Ammon's horn (tissue), 1 donor: ENCODE measurements at places on chromosomes 6 and 20.

GRCh38 chr6:108441141-108441540, 119.6 kb upstream of the FOXO3 start:
- DNase-seq, result no peak

DNA sequence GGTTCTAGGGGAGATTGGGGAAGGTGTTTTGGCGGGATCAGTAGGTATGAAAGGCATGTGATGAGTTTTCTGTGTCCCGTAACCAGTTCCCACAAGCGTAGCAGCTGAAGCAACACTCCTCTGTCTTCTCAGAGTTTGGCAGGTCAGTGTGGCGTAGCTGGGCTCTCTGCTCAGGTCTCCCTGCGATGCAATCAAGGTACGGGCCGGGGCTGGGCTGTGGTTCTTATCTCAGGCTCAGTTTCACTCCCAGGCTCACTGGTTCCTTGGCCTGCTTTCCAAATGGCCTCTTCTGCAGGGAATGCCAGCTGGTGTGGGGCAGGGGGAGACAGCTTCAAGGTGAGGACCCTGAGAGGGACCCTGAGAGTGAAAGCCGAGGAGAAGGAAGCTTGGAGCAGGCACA, 280.7 kb downstream of the CDH4 start:
- DNase-seq, result no peak

DNA sequence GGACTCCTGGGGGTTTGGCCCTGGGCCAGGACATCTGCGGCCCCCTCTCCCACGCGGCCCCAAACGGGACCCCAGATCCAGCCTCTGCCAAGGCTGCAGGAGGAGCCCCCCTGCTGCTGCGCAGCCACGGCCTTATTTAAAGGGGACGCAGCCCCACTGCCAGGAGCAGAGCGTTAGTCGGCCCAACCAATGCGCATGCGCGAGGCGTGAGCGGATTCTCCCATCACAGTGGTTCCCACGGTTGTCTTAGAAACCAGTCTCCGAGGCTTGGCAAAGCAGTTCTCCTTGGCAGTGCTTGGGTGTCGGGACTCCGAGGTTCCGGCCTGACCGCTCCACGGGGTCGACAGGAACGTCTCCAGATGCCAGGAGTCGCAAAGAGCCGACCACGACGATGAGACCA, 288.3 kb upstream of the ZNF337 start:
- peak; percentile 32 for DNase-seq

- peak; percentile 82 for DNase-seq
These were observed 100.8 kb downstream of the MOXD1 start for GRCh38 chr6:132300323-132300949.

GRCh38 chr6:38322138-38322537, 317.6 kb downstream of the BTBD9 start:
- DNase-seq, result no peak

GRCh38 chr6:52359403-52359802, 2.5 kb upstream of the PAQR8 start:
- DNase-seq, result no peak

DNA sequence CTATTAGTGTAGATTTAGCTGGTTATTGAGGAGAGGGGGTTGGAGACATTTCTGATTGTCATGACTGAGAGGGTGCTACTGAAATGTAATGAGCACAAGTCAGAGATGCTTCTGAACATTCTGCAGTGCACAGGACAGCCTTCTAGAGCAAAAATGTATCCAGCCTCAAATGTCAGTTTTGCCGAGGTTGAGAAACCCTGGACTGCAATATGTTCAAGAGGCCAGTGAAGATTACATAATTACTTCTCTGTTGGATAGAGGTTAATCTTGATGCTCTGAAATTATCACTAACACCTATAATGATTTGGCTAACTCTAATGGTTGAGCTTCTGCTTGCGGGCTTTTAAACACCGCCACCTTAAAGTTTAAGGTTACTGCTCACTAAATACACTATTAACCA, 3.4 kb upstream of the DUSP22 start:
- DNase-seq, result no peak

- no peak for DNase-seq
These were observed 143.5 kb upstream of the AKAP12 start for GRCh38 chr6:151096255-151096612.

DNA sequence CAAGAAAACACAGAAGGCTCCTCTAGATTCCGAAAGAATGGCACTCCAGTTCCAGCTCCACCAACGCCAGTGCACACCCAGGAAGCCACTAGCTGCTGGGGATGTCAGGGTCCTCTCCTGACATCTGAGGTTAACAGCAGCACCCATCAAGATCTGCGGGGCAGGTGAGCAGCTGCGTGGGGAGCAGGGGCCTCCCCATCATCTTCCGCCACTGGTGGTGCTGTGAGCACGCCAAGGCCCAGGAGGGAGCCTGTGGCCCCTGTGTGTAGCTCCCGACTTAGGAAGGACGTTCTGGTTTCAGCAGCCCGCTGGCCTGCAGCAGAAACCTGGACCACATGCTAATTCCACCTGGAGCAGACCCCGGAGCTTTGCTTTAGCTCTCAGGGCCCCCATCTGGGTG, 386.2 kb downstream of the TAF4 start:
- no peak for DNase-seq

- DNase-seq, result no peak
These were observed 33.7 kb upstream of the PAQR8 start for GRCh38 chr6:52328303-52328662.

GRCh38 chr20:52060794-52061714, 130.5 kb downstream of the ZFP64 start:
- DNase-seq, result no peak

DNA sequence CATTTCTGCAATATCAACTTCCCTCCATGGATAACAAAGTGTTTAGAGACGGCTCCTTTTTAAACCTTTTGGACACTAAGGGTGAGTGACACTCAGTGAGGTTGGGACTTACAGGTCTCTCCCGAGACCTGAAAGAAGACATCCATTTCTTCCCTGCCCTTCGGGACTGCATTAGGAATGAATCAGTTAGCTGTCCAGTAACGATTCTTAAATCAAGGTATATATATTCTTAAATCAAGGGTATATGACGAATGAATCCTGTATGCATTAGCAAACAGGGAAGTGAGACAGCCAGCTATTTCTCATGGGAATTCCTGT, 52.9 kb downstream of the EDN1 start:
- no peak for DNase-seq
